ENCODE measurements at places on chromosomes 13 and 19.

DNA sequence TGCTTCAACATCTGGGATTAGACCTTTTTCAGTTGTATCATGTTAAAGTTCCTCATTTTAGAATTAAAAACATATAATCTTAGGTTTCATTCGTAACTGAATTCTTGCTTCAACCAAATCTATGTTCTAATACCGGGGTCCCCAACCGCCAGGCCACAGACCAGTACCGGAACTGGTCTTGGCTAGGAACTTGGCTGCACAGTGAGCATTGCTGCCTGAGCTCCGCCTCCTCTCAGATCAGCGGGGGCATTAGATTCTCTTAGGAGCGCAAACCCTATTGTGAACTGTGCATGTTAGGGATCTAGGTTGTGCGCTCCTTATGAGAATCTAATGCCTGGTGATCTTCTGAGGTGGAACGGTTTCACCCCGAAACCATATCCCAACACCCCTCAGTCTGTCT, 19.2 kb downstream of the ITM2B start:
- no peak for DNase-seq

DNA sequence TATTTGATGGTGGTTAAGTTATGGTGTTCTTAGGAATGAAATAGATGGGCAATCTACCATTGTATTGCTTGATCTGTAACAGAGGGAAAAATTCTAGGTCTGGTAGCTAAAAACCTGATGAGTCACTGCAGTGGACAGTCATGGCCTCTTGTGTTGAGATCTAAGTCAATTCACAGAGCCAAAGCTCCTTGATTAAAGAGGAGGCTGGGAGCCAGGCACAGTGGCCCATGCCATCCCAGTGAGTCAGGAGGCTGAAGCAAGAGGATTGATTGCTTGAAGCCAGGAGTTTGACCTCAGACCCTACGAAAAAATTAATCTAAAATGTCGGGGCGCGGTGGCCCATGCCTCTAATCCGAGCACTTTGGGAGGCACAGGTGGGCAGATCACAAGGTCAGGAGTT, 67.1 kb upstream of the KPNA3 start:
- DNase-seq, result peak; percentile 85

- DNase-seq, result no peak
Measured at GRCh38 chr19:29475469-29475868, 50.3 kb upstream of the VSTM2B start.

GRCh38 chr19:29378126-29378525, 147.7 kb upstream of the VSTM2B start:
- DNase-seq, result no peak

DNA sequence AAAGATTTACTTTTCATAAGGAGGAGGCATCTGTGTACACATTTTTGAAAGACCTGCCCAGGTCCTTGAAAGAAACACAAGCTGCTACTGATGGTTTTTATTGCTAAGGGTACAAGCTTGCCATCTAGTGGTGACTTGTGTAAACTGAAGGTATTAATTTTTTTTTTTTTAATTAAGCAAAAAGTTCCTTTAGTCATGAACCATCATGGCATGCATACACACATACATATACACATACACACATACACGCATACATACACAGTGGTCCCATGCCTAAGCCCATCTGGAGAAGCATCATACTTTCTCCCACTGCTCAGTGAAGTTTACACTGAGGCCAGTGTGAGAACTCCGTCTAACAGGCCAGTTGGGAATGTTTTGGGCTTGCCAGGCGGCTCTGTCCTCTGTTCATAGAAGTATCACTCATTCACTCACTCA, 312.5 kb downstream of the DCLK1 start:
- peak; percentile 55 for DNase-seq

DNA sequence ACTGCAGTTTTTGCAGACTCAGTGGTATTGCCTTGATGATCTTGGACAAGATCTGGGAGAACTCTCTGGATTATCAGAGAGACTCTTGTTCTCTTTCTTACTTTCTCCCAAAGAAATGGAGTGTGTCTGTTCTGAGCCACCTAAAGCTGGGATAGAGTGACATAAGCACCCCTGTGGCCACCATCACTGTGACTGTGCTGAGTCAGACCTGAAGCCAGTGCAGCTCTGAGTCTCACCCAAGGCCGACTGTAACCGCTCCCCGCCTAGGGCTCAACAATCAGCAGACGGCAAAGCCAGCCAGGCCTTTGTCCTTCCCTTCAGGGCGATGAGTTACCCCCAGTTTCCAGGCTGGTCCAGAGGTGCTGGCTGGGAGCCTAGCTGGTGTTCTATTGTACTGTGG, 795.6 kb downstream of the UQCRFS1 start:
- DNase-seq, result no peak

GRCh38 chr13:50684366-50684765, 159.1 kb downstream of the DLEU7 start:
- DNase-seq, result no peak

DNA sequence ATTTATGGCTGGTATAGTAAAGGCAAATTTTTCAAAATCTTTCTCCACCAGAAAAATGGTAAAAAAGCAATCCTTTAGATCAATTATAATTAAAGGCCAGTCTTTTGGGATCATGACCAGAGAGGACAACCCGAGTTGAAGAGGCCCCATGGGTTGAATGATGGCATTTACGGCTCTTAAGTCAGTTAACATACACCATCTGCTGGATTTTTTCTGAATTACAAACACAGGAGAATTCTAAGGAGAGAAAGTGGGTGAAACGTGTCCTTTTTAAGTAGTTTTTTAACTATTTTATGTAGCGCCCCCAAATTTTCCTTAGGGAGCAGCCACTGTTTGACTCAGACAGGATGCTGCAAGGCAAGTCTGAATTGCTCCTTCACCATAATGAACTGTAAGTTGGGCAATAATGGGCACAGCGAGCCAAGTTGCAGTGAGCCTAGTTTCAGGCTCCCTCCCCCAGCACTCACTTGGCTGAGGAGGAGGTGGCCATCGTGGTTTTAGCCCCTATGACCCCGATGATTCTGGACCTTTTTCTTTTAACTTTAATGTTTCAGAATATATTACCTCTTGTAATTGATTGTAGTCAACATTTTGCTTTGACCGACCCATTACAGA, 13.6 kb upstream of the ZNF611 start:
- peak; percentile 13 for DNase-seq

DNA sequence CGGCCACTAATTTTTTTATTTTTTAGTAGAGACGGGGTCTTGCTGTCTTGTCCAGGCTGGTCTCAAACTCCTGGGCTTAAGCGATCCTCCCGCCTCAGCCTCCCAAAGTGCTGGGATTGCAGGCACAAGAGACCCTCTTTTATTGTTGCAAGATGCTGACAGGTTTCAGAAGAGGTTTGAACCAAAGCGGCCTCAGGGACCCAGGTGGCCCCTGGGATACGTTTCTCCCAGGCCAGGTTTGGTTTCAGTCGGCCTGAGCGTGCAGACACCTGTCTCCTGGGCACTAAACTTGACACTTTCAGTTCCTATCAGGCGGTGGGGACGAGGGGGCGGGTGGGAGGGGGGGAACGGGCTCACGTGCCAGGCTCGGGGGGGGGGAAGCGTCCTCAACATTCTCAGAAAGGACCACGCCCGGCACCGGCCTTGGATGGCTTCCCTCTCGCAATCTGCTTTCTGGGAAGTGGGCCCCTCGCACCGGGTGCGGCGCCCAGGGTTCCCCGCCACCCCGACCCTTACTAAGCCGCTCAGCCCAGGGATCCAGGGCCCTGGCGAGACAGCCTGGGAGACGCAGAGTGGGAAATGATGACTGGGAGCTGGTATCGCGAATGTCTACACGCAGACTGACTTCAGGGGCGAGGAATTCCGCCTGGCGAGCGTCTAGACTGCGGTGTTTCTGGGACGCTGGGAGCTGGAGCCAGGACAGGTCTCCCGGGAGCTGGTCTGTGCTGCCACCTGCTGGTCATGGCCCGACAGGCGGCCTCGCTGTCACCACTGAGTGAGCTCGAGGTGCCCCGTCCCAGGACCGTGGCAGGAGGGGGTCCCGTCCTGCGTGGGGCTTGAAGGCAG, 91.6 kb downstream of the GNG7 start:
- peak; percentile 94 for DNase-seq

GRCh38 chr19:51354742-51355148, 11.4 kb downstream of the ETFB start:
- no peak for DNase-seq

- DNase-seq, result peak; percentile 27
Measured at GRCh38 chr13:66809485-66809884, 420.7 kb downstream of the PCDH9 start.

DNA sequence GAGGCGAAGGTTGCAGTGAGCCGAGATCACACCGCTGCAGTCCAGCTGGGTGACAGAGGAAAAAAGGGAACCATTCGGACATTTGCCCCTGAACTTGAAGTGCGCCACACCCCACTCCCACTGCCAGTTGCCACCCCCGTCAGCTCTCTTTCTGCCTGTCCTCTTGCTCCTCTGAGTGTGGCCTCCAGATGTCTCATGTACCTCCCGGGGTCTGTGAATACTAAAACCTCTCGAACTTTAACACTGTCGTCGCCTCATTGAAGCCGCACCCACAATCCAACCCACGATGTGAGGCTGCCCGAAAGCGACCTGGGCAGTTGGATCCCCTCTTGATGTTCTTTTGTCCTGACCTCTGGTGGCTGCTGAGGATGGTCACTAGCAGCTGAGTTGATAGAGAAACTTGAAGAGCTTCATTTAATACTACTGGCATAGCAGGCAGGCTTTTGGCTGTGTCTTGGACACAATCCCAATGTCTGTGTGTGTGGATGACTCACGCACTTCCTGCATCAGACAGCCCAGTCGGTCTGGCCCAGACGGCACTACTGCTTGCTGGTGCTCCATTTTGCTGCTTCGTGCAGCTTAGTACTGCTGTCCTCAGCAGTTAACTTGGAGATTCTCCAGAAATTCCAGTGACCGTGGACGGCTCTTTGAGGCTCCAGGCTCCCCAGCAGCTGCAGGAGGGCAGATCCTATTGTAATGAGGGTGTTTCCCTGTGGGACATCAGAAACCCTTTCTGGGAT, 4.2 kb downstream of the FPR3 start:
- DNase-seq, result peak; percentile 90

- no peak for DNase-seq
Measured at GRCh38 chr19:11373166-11373884, 1.1 kb upstream of the SWSAP1 start.

- no peak for DNase-seq
Measured at GRCh38 chr19:55368106-55368505, 2.2 kb downstream of the IL11 start.

GRCh38 chr19:46859637-46860124, 1.1 kb upstream of the ARHGAP35 start:
- peak; percentile 92 for DNase-seq

DNA sequence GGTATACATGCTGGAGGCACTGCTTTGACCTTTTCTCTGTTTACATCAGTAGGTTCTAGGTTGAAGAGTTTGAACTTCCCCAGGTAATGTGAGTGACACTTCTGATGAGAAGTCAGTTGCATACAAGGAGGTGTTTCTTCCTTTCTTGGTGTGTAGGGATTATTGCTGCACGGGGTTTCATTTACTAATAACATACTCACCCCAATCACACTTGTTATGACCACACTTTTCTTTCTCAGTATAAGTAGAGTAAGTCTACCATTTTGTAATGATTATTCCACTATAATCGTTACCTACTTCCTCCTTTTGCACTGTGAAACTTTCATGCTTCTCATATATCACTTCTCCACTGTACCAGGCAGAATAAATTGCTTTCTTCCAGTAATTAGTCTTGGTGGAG, 138.0 kb downstream of the TNFSF13B start:
- DNase-seq, result no peak

GRCh38 chr19:46410205-46411087, 2.9 kb downstream of the CCDC8 start:
- no peak for DNase-seq

GRCh38 chr19:49438261-49438660, 3.1 kb downstream of the SLC17A7 start:
- DNase-seq, result no peak

- DNase-seq, result peak; percentile 34
Measured at GRCh38 chr19:44576843-44577565, 36.4 kb upstream of the IGSF23 start.

DNA sequence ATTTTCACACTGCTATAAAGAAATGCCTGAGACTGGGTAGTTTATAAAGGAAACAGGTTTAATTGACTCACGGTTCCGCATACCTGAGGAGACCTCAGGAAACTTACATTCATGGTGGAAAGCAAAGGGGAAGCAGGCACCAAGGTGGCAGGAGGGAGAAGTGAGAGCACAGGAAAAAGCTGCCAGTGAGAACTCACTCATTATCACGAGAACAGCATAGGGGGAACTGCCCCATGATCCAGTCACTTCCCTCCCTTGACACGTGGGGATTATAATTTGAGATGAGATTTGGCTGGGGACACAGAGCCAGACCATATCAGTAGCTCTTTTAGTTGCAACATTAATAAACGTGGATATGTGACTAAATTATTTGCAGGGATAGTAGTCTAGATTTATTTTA, 4.3 kb upstream of the KCTD4 start:
- no peak for DNase-seq

GRCh38 chr13:43693639-43694038, 93.1 kb downstream of the ENOX1 start:
- no peak for DNase-seq

DNA sequence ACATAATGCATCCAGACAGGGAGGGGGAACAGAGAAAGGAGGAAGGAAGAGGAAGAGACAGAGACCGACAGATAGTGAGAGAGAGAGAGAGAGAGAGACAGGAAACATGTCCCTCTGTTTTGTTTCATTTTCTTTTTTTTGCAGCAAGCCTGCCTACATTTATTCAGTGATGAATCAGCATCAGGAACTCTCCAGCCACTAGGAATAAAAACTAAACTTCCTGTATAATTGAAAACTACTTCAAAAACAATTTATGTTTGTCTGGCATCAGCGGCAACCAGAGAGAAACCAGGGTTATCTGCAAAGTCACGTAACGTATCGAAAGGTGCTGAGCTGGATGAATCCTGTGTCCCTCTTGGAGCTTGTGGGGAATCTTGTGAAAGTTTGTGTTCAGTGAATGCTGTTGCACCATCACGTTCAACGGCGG, 148.6 kb upstream of the SOX21 start:
- DNase-seq, result peak; percentile 25

- DNase-seq, result no peak
Measured at GRCh38 chr19:10293637-10294367, 4.0 kb downstream of the ICAM5 start.

- DNase-seq, result no peak
Measured at GRCh38 chr19:10460714-10461046, 40.3 kb downstream of the PDE4A start.

- no peak for DNase-seq
Measured at GRCh38 chr13:112345826-112346172, 30.4 kb upstream of the SPACA7 start.

Data from fibroblast of skin of right quadriceps (primary cell).